ENCODE measurements at places on chromosomes 1 and 21.

- H3K4me3 ChIP-seq, result no peak overlapping the region
- H3K4me1 ChIP-seq, result no peaks in the 10 kb centered on the region
- no peak for DNase-seq
- no peaks in the 10 kb centered on the region for H3K36me3 ChIP-seq
These were observed 6.8 kb downstream of the PFKFB2 start for GRCh38 chr1:207059881-207060280.

GRCh38 chr1:24105368-24106160 is 6.4 kb downstream of the MYOM3 start:
- no peak overlapping the region for H3K4me3 ChIP-seq
- no peaks in the 10 kb centered on the region for H3K4me1 ChIP-seq
- no peak overlapping the region for H3K27ac ChIP-seq
- DNase-seq, result no peak

DNA sequence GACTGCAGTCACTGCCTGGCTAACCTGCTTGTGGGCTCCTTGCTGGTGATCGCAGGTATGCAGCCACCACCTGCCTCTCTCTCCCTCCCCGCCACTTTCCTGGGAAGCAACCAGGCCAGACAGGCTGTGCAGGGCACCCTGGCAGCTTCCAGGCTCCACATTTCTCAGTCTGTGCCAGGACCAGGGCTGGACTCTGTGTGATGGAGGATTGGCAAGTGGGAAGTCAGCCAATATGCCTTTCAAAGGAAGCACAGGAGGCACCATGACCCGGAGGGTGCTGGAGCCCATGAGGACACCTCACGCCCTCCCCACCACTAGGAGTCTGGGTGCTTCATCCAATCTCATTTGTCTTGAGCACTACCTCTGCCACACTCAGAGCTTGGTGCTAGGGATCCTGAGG is 15.8 kb upstream of the DISP3 start:
- no peak overlapping the region for H3K4me3 ChIP-seq
- H3K27me3 ChIP-seq, result no peaks in the 10 kb centered on the region
- H3K27ac ChIP-seq, result no peak overlapping the region
- no peaks in the 10 kb centered on the region for H3K36me3 ChIP-seq

GRCh38 chr1:225735252-225736149 is 42.1 kb upstream of the SRP9 start:
- no peak overlapping the region for H3K27ac ChIP-seq
- H3K4me3 ChIP-seq, result no peak overlapping the region
- no peaks in the 10 kb centered on the region for H3K4me1 ChIP-seq
- H3K36me3 ChIP-seq, result no peaks in the 10 kb centered on the region
- no peak for DNase-seq

DNA sequence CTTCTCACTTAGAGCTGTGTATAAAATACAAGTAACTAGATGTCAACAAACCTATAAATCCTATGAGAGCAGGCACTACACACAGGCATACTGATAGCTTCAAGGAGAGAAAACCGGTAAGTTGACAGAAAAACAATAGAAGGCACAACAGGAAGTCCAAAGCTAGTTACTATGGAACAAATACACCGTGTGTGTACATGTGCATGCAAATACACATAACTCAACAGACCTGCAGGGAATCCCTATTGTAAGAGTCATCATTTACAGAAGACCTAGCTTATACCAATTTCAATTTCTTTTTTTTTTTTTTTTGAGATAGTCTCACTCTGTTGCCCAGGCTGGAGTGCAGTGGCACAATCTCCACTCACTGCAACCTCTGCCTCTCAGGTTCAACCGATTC is 26.3 kb downstream of the JAK1 start:
- peaks cover 7% of the 10 kb centered on the region for H3K36me3 ChIP-seq
- H3K27me3 ChIP-seq, result no peaks in the 10 kb centered on the region
- peak overlapping the region; percentile 8 for H3K27ac ChIP-seq
- H3K4me1 ChIP-seq, result peaks cover 68% of the 10 kb centered on the region

- no peak overlapping the region for H3K4me3 ChIP-seq
- no peaks in the 10 kb centered on the region for H3K27me3 ChIP-seq
- no peaks in the 10 kb centered on the region for H3K4me1 ChIP-seq
- no peak overlapping the region for H3K27ac ChIP-seq
These were observed 99.2 kb downstream of the CTH start for GRCh38 chr1:70509996-70510876.

GRCh38 chr1:247060771-247061170 is 17.8 kb downstream of the ZNF670 start:
- no peaks in the 10 kb centered on the region for H3K36me3 ChIP-seq
- no peaks in the 10 kb centered on the region for H3K27me3 ChIP-seq
- no peak overlapping the region for H3K27ac ChIP-seq
- DNase-seq, result no peak
- no peak overlapping the region for H3K4me3 ChIP-seq
- H3K4me1 ChIP-seq, result no peaks in the 10 kb centered on the region

GRCh38 chr1:185916861-185917260 is 182.7 kb downstream of the HMCN1 start:
- no peak for DNase-seq
- H3K27ac ChIP-seq, result no peak overlapping the region
- no peak overlapping the region for H3K4me3 ChIP-seq
- no peaks in the 10 kb centered on the region for H3K36me3 ChIP-seq

GRCh38 chr1:154982897-154983648 is at the start of gene FLAD1:
Gene FLAD1, plus strand, starts transcription at chr1:154983344. Its CDS starts 351 bp downstream, at chr1:154983695.
- no peaks in the 10 kb centered on the region for H3K27me3 ChIP-seq
- peak within 1 kb of the TSS; percentile 98 for H3K4me3 ChIP-seq
- peak within 1 kb of the TSS; percentile 85 for H3K27ac ChIP-seq
- peaks cover 30% of the 10 kb centered on the region for H3K4me1 ChIP-seq

DNA sequence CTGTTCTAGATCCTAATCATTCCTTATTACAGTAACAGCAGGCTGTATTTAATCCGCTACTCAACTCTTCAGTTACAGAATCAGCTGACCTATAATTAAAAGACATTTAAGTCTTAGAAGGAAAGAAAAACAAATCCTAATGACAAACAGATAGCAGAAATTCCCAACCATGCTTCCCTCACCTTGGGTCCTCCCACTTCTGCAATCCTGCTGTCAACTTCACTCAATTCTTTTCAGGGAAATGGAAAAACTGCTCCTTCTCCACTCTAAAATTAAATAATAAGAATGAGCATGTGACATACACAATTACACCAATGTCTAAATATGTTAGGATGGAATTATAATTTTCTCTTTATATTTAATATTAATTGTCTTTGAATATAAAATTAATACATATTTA is 182.6 kb upstream of the LYPLAL1 start:
- H3K27me3 ChIP-seq, result no peaks in the 10 kb centered on the region
- H3K27ac ChIP-seq, result no peak overlapping the region
- H3K4me3 ChIP-seq, result no peak overlapping the region
- DNase-seq, result no peak

- no peaks in the 10 kb centered on the region for H3K4me1 ChIP-seq
- no peaks in the 10 kb centered on the region for H3K27me3 ChIP-seq
- DNase-seq, result no peak
- no peak overlapping the region for H3K27ac ChIP-seq
- no peak overlapping the region for H3K4me3 ChIP-seq
- no peaks in the 10 kb centered on the region for H3K36me3 ChIP-seq
These were observed 76.9 kb upstream of the ZC3H11B start for GRCh38 chr1:219689774-219690173.

- no peak for DNase-seq
- H3K27me3 ChIP-seq, result no peaks in the 10 kb centered on the region
- H3K4me3 ChIP-seq, result no peak overlapping the region
- H3K4me1 ChIP-seq, result no peaks in the 10 kb centered on the region
- H3K27ac ChIP-seq, result no peak overlapping the region
These were observed 25.4 kb downstream of the UMODL1 start for GRCh38 chr21:42096566-42096965.

GRCh38 chr1:46520063-46520911 is 30.7 kb downstream of the DMBX1 start:
- DNase-seq, result no peak
- no peaks in the 10 kb centered on the region for H3K27me3 ChIP-seq
- H3K36me3 ChIP-seq, result no peaks in the 10 kb centered on the region
- no peaks in the 10 kb centered on the region for H3K4me1 ChIP-seq
- no peak overlapping the region for H3K4me3 ChIP-seq
- H3K27ac ChIP-seq, result no peak overlapping the region

DNA sequence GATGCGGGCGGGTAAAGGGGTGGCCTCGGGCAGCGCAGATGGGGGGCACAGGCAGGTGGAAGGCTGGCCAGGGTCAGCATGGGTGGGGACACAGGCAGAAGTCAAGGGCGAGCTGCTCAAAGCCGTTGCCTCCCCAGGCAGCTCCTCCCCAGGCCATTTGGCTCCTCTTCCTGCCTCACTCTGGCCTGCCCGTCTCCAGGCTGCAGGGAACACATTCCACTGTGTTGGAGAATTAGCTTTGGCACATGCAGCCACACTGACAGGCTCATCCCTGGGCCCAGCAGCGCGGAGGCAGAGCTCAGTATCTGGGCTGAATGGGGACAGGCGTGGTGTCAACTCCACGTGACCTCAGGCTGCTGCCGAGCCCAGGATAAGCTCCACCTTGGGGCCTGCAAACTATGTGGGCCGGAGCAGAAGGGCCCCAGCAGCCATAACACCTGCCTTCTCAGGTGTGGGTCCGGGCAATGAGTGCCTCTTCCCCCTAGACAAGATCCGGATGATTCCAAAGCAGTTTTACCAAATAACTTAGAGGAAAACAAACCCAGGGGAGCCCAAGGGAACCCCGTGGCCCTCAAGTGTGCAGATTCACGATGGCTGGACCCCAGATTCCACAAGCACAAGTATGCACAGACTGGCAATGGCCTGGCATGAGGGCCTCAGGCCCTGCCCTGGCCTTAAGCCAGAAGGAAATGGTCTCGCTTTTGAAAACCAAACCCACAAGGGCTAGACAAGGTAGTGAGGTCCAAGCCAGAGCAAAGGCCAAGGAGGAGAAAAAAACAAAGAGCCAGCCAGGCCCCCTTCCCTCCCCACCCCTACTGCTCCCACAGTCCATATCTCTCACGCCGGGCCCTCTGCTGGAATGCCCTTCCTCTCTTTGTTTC is 40.2 kb downstream of the HSPG2 start:
- H3K27ac ChIP-seq, result no peak overlapping the region
- no peak overlapping the region for H3K4me3 ChIP-seq
- no peaks in the 10 kb centered on the region for H3K36me3 ChIP-seq
- H3K4me1 ChIP-seq, result no peaks in the 10 kb centered on the region
- H3K27me3 ChIP-seq, result no peaks in the 10 kb centered on the region

DNA sequence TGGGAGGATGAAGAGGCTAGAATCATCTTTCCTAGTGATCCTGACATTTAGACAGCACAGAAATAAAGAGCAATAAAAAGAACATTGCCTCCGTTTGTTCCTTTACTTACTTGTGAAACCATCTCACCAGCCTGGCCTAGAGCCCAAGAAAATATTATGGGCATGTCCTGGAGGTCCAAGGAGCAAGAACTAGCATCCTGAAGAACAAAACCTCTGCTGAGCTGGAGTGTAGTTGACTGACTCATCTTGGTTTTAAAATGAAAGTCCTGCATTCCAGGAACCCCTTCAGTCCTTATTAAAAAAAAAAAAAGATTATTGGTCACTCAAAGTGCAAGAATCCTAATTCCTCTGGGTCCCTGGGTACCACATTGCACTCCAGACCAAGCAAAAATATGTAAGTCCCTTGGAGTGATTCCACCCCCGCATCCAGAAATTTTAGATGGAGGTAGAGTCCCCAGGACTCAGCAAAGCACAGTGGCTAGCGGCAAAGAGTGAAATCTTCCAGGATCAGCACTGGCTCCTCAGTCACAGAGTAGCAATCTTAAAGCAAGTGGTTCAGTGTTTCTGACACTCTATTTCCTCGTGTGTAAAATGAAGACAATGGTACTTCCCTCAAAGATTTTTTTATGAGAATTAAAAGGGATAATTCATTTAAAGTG is 7.0 kb downstream of the SMCP start:
- no peak overlapping the region for H3K27ac ChIP-seq
- no peak overlapping the region for H3K4me3 ChIP-seq
- H3K36me3 ChIP-seq, result no peaks in the 10 kb centered on the region
- peaks cover 2% of the 10 kb centered on the region for H3K27me3 ChIP-seq

- no peak overlapping the region for H3K4me3 ChIP-seq
- H3K27me3 ChIP-seq, result peaks cover 43% of the 10 kb centered on the region
- no peak overlapping the region for H3K27ac ChIP-seq
- peaks cover 37% of the 10 kb centered on the region for H3K4me1 ChIP-seq
- no peak for DNase-seq
These were observed 2.1 kb upstream of the GRHL3 start for GRCh38 chr1:24317081-24317480.

- DNase-seq, result no peak
- no peaks in the 10 kb centered on the region for H3K4me1 ChIP-seq
- no peak overlapping the region for H3K4me3 ChIP-seq
These were observed 50.0 kb downstream of the YARS1 start for GRCh38 chr1:32767156-32767555.

GRCh38 chr1:168319691-168320090 is 39.0 kb downstream of the TBX19 start:
- DNase-seq, result no peak
- H3K4me3 ChIP-seq, result no peak overlapping the region
- no peaks in the 10 kb centered on the region for H3K27me3 ChIP-seq
- H3K27ac ChIP-seq, result no peak overlapping the region
- no peaks in the 10 kb centered on the region for H3K36me3 ChIP-seq

GRCh38 chr1:99363531-99363930 is 99.2 kb downstream of the PLPPR4 start:
- no peaks in the 10 kb centered on the region for H3K4me1 ChIP-seq
- H3K27me3 ChIP-seq, result no peaks in the 10 kb centered on the region
- no peak overlapping the region for H3K4me3 ChIP-seq
- no peak for DNase-seq
- H3K27ac ChIP-seq, result no peak overlapping the region

DNA sequence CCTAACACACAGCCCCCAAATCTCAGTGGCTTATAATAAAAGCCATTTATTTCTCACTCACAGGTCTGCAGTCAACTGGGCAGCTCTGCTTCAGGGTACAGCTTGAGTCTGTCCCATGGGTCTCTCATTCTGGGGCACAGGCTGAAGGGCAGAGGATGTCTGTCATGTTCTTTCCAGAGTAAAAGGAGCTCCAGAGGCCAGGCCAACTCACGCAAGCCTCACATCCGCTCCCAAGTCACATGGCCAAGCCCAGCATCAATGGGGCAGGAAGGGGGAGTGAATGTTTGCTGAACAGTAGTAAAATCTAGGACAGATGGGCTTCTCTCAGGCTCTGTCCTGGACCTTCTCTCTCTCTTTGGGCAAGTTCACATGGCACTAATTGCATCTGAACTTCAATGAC is 7.1 kb upstream of the SSBP3 start:
- no peaks in the 10 kb centered on the region for H3K36me3 ChIP-seq
- peaks cover 23% of the 10 kb centered on the region for H3K4me1 ChIP-seq
- no peak overlapping the region for H3K27ac ChIP-seq
- no peaks in the 10 kb centered on the region for H3K27me3 ChIP-seq

DNA sequence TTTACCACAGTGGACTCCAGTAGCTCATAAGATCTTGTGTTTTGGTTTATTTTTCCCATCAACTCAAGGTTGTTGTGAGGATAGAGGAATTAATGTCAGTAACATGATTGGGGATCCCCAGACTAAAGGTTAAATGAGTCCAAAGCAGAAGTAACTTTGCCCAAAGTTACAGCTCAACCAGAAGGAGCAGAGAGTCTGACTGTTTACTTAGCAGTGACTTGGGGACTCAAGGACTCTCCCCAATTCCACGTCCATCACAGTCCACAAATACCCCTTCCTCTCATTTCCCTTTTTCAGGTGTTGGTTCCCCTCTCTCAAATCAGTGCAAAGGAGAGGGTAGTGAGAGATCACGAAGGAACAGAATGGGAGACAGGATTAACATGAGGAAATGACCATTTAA is 4.0 kb upstream of the ETV3 start:
- no peak overlapping the region for H3K27ac ChIP-seq
- DNase-seq, result no peak
- peaks cover 11% of the 10 kb centered on the region for H3K27me3 ChIP-seq
